Heart right ventricle (tissue), 16 donors: ENCODE measurements at places on chromosomes 4 and X. TPM values are rescaled to one million over a fixed set of nuclear protein-coding genes. Genes with fewer than 3 reads are reported as not detected.

- no peak for DNase-seq
These were observed 1529.1 kb upstream of the ADGRL3 start for GRCh38 chr4:59671037-59671436.

DNA sequence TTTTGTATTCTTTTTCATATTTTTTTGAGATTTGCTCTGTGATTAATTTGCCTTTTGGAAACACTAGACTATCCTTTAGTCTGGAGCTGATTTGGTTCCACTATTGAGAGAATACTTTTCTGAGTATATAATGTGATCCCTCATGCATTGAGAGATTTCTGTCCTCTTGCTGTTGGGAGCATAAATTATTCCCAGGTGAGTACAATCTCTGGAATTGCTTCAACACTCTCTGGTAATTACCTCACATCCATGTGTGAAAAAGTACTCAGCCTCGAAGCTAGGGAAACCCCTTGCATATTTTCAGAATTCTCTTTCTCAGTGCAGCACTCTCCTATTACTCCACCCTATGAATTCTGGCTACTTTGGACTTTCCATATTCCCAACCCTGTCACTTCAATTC lies 550.0 kb downstream of the RAPGEF2 start:
- DNase-seq: no peak

SLC9B1 gene
- total RNA-seq: 0.32 TPM

LRP2BP gene
- 2.2 TPM for total RNA-seq

GRCh38 chrX:118239913-118240698 lies 105.8 kb upstream of the WDR44 start:
- DNase-seq: peak; percentile 13

DNA sequence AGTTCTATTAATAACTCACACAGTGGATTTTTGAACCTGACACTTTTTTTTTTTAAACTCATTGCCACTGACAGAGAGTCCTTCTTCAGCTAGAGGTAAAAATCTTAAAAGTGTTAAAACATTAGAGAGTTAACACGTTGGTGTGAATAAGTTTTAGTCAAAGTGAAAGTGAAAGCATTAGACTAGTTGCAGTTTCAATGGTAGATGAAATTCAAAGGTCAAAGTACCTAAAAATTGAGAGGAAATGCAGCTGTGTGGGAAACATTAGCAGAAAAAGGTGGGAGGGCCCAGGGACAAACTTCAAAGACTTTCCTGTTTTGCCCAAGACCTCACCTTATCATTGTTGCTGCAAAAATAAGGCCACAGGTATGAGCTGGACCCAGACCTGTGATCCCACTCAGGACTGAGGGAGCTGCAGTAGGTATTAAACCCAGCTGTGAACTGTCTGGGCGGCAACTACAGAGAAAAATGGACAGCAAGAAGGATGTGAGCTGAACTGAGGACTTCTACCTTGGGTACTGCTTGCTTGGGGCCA lies 17.6 kb upstream of the GABRA4 start:
- no peak for DNase-seq
